NCI-H1694 treated with DMSO at 0.1 percent for 48 hours (cell line): ENCODE measurements at places on chromosomes 5 and 9.

- no peak for DNase-seq
Measured at GRCh38 chr9:126851286-126851880, 9.1 kb upstream of the ZBTB34 start.

GRCh38 chr9:81053298-81054025 is 635.9 kb downstream of the TLE1 start:
- no peak for DNase-seq

DNA sequence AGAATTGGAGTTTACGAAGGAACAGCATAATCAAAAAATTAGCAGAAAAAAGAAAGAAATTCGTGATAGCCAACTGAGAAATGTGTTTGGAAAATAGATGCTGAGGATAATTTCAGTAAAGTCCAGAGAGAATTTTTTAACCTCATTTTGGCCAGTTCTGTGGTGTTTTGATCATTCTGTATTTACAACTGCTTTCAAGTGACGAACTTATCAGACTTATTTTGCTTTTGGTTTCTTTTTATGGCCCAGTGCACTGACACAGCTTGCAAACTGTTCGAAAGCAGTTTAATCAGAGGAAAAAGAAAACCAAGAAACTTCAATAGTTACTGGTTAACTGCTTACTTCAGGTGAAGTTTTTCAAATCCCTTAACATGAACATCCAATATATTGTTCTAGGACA is 1.9 kb downstream of the SDHA start:
- no peak for DNase-seq

- no peak for DNase-seq
Measured at GRCh38 chr9:95783426-95783975, 92.0 kb upstream of the ERCC6L2 start.

- no peak for DNase-seq
Measured at GRCh38 chr9:127011772-127012171, 97.2 kb downstream of the RALGPS1 start.

DNA sequence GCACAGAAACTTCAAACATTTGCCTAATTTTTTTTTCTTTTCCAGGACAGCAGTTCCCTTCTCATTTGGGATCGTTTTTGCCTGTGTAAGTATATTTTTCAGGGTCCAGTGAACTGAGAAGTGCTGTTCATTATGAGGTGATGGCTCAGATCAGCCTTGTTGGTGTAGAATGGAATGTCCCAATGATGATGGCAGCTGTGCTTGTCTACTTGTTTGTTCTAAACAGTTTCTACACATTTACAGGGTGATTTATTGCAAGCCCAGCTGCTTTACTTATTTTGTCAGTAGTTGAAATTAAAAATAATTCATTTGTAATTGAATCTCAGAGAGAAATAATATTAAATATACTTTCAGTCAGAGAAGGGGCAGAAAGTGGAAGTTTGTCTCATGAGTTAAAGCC is 337.6 kb upstream of the SEMA6A start:
- DNase-seq: no peak
